ENCODE measurements at places on chromosomes 11 and 22.
A peak's percentile ranks its signal among the peaks of the same experiment; 100 is the strongest.

DNA sequence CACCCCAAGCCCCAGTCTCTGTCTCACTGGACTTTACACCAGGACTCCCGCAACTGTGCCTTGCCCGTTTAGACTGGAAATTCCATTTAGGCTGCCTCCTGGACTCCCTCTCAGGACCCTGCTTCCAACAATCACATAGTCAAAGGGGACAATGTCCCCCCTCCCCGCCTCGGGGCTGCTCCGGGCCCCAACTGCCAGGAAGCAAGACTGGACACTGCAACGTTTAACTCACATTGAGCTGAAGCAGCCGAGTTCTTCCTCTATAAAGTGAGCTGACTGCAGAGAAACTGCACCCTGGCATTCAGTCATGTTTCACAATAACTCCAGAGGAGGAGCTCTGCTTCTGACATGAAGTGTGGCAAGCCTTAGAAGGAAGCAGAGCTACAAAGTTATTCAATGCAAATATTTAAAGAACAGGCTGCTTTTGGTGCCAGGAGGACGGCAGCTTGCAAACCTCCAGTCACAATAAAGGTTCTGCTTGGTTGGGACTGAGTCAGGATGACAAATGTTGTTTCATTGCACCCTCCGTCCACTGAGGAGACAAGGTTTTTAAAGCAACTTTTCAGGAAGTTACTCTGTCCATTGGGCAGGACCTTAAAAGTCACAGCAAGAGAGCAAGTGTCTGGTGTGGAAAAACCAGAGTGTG lies 19.9 kb downstream of the PACSIN2 start:
- peak; percentile 77 for DNase-seq

- peak; percentile 80 for DNase-seq
Measured at GRCh38 chr11:106087815-106088435, 10.5 kb downstream of the AASDHPPT start.

DNA sequence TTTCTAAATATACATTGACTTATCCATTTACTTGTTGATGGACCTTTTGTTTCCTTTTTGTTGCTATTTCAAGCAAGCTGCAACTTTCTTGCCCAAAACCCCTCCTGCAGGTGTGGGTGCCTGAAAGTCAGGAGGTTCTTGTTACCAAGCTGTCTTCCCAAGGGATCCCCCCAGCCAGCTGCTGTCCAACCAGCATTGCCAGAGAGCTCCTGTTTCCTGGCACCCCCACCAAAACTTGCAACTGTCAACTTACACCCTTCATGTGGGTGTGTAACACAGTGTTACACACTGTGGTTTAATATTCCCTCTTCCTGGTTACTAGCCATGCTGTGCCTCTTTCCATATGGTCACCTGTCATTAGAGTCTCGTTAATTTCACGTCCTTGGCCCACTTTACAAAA lies 1.6 kb upstream of the KRTAP5-1 start:
- no peak for DNase-seq

DNA sequence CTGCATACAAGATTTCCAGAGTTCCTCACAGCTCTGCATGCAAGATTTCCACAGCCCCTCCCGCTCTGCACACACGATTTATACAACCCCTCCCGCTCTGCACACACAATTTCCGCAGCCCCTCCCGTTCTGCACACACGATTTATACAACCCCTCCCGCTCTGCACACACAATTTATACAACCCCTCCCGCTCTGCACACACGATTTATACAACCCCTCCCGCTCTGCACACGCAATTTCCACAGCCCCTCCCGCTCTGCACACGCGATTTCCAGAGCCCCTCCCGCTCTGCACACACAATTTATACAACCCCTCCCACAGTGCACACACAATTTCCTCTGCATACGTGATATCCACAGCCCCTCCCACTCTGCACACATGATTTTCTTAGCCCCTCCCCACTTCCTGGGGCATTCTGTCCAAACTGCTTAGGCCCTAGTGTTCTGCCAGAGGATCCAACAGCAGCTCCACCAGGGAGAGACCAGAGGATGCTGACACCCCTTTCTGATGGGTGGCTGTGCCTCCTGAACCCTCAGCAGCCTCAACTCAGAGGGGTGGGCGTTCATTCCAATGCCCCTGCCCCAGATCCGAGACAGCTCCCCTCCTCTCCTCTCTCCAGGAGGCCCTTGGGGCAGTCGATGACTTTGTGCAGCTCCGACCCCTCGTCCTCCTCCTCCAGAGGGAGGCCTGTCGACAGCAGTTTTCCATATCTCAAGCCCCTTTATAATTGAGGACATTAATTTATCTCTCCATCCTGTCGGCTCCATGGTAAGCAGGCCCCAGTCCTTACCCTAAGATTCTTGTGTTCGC lies 671.7 kb downstream of the BRD1 start:
- no peak for DNase-seq

DNA sequence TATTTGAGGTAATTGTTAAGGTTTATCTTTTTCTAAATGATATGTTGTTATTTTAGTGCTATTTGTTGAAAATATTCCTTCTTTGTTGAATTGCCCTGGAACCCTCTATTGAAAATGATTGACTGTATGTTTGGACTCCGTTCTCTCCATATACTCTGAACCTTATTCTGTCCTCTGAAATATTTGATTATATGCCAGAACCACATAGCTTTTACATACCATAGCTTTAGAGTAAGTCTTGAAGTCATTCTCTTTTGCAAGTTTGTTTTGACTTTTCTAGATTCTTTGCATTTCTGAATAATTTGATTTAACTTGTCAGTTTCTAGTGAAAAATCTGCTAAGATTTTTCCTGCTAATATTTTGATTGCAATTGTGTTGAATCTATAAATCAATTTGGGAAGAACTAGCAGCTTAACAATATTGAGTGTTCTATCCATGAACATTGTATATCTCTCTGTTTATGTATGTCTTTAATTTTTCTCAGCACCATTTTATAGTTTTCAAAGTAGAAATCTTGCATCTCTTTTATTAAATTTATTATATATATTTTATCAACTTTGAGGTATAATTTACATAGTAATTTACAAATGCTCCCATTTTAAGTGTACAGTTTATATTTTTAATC lies 51.7 kb upstream of the PITPNB start:
- DNase-seq, result no peak

DNA sequence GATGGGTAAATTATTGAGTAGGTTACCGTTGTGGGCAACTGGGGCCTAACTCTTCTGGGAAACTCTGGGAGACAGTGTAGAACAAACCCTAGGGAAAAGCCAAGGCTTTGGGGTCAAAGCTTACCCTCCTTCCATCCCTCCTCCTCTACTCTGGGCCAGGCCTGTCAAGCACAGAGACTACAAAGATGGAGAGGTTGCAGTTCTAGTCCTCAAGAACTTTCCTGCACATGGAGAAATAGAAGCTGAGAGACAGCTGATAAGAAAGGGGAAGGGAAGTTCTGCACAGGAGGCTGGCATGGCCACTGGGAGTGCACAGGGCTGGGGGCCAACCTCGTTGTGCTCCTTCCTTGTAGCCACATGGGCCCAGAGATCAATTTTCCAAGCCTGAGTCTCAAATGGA lies 67.2 kb upstream of the ALX4 start:
- DNase-seq, result peak; percentile 30

DNA sequence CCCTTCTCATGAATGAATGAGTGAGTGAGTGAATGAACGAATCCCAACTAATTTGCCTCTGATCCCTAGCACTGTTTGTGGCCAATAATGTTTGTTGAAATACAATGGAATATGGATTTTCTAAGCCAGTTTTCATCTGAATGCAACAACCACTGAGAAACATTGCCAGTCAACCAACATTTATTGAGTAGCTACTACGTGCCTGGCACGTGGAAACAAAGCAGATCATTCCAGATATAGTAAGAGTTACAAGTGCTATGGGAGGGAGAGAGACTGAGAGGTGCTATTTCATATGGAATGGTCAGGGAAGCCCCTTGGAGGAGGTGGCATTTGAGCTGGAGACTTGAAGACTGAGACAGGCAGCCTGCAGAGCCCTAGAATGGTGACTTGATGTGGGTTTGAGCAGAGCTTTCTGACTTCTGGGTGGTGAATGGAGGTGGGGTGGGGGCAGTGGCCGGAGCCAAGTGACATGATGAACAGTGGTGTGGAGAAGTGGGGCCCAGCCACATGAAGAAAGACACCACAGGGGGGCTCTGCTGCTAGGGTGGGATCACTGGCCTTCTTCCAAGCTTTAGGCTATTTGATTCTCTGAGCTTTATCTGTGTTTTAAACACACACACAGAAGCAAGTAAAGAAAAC lies 35.1 kb upstream of the SMTN start:
- no peak for DNase-seq

DNA sequence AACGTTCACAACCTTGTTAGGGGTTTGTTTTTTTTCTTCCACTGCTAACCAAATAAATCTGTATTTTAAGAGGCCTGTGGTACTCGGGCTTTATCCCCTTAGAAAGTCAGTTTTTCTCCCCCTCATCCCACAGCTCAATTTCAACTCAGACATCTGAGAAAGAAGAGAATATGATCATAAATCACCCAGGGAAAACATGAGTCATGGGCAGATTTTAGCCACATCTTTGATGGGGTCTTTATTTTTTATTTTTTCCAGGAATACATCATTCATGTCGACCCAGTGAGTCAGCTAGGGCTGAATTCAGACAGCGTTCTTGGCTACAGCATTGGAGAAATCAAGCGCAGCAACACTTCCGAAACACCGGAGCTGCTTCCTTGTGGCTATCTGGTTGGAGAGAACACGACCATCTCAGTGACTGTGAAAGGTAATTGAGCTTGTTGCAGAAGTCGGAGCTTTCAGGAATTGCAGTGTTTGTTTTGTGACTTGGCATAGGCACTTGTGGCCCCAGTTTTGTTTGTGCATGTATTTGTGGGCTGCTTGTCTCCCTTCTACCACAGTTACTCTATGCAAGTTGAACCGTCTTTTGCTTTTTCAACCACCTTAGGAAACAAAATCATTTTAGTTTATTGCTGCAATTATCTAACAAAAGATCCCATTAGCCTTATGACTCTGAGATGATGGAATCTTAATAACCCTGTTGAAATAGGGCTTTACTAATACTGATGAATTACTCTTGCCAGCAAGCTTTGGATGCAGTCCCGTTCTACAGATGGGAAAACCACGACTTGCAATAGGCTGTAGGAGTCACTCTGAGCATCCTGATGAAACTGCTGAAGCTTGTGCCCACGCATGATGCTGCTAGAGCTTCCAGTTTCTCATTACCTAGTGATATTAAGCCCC lies 62.7 kb downstream of the DBX1 start:
- no peak for DNase-seq

- no peak for DNase-seq
Measured at GRCh38 chr11:47478651-47479329, 29.9 kb upstream of the RAPSN start.

DNA sequence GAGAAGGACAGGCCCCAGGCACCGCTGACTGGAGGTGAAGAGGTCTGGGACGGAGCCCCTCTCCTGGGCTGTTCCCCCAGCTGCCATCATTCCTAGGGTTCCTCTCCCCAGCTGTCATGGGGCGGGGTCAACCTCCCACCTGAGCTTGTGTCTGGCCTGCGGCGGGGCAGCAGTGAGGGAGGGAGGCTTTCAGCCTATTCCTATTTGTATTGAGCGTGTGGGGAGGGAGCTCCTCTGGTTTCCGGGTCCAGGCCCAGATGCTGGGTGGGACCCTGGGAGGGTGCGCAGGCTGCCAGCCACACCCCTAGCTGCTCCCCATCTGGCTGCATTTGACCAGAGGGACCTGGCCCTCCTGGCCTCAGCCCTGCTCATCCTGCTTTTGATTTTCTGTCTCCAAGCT lies 13.7 kb downstream of the TSPAN4 start:
- DNase-seq, result no peak

GRCh38 chr11:110198031-110198729 lies 98.2 kb downstream of the RDX start:
- no peak for DNase-seq

All from hematopoietic multipotent progenitor cell treated with erythropoietin and hydrocortisone succinate and interleukin-3 and kit ligand, for 6 days (in vitro differentiated cells).